ENCODE measurements at places on chromosomes 11 and 22. TPM values are rescaled to one million over a fixed set of nuclear protein-coding genes. Genes with fewer than 3 reads are reported as not detected.

MMP10 gene
- total RNA-seq = 0.33 TPM

MUC5B gene
- total RNA-seq = not detected

CASP1 gene
- total RNA-seq = 109 TPM

DNA sequence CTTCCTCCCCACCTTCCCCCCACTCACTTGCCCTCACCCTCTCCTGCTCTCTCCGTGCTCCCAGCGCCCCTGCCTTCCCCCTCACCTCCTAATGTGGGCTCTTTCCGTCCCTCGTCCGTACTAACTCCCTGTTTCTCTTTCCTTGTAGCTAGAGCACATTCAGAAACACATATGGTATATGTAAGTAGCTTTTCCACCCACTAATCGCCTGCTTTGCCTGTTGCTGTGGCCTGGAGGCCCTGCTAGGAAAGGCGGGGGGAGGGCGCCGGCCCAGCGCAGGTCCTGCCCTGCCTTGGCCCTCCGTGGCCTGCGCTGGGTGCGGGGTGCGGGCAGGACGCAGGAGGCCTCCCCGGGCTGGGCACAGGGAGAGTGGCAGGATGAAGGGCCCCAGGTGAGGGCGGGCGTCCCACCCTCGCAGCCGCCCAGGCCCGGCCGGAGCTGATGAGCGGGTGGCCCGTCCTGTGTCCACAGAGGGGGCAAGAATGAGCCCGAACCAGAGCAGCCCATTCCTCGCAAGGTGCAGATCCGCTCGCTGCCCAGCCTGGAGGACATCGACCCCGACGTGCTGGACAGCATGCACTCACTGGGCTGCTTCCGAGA is 41.7 kb downstream of the MOB2 start:
- no peak for DNase-seq

DNA sequence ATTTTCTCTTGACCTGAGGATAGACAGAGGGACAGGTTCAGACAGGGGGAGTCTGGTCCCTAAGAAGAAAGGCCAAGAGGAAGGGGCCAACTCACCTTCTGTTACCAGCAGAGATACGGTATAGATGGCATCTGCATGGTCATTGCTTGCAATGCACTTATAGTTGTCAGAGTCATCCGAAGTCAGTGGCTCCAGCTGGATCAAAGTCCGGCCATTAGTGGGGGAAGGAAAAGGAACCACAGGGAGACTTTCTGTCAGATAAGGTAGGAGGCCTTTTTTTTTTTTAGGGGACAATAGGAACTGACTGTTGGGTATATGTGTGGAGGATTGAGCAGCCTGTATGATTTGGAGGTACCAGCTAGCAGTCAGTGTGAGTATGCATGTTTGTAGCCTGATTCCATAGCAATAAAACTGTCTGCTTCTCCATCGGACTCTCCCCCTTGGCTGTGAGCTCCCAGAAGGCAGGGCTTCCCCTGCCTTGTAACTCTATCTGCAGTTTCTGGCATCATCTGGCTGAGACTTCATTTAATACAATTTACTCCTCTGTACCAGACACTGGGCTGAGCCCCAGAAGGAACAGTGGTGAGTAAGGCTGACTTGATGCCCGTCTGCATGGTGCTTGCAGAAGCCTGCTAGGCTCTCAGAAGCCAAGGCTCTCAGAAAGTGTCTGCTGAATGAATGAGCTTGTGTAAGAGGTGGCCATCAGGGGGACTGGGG is 5.7 kb downstream of the IGSF22 start:
- no peak for DNase-seq

DNA sequence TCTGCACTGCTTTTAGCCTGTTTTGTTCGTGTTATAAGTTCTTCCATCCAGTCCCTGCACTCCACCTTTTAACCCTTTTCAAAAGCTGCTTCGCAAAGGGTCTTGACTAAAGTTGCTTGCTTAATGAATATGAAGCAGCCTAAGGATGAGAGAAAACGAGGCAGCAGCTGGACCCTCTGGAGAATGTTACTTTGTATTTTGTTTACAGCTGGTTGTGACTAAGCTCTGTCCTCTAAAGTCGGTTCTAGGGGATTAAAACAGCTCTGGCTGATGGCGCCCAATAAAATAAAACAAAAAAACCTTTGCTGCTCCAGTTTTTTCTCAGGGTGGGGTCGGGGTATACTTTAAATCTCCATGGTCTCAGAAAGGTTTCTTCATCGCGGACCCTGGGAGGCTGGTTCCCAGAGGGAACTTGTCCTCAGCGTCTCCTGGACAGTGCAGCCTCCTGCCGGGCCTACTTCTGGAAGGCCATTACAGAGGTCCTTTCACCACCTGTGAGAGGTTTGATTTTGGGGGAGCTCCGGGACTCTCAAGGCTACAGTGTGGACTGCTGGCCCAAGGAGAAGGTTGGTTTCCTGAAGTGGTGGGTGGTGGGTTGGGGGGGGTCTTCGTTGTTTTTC is 836 bp upstream of the RBM4 start:
- no peak for DNase-seq

DNA sequence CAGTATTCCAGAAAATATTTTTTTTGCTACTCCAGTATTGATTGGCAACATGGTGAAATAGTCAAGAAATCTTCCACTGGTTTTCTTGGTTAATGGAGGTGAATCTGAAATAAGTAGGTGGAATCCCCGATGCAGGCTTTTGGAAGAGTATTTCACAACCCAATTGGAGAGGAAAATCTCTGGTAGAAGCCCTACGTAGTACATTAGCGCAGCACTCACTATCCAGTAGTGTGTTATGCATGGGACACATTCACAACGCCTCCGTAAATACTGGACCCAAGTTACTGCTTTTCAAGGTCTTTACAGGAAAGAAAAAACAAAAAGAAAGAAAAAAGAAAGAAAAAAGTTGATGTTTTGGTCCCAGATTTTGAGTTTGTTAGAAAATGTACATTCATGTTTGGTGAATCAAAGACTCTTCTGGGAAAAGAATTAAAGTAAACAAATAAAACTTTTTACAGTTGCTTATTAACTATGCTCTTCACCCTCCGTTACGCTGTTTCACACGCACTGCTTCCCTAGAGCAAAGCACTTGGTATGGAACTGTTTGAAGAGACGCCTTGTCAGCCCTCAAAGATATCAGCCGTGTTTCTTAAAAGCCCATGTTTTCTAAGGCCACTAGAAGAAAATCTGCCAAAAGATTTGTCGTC is 170.4 kb upstream of the CTSC start:
- no peak for DNase-seq

DNA sequence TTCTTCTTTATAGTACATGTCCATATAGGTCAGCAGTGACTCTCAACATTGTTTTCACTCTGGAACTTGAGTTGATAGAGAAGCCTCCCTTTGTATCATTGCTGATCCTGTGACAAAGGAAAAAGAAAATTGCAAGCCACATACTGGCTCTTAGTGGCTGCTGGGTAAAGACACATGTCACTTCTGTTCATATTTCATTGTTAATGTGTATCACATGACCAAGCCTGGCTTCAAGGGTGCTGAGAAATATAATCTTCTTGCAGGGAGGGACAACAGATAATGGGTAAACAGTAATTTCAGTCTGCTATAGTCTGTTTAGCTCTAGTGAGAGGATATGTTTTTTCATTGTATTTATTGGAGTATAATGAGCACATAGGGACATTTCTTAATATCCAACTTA is 173.3 kb downstream of the PGR start:
- DNase-seq = no peak

- DNase-seq = no peak
These were observed 50.2 kb downstream of the PITPNB start for GRCh38 chr22:27868732-27869282.

DNA sequence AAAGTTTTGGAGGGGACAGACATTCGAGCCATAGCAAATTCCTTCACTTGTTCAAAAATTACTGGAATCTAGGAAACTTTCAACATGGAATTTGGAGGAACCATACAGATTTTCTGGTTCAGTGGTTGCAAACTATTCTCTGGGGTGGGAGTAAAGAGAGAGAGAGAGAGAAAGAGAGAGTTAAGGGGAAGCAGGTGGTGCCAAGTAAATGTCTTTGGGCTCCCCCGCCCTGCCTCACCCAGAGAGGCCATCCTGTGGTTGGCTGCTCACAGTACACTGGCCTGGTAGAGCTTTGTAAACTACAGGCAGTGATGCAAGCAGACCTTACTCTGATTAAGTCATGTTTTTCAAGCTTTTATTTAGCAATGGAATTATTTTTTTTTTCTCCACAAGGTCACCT is 82.6 kb downstream of the ADAMTS15 start:
- DNase-seq = no peak

DNA sequence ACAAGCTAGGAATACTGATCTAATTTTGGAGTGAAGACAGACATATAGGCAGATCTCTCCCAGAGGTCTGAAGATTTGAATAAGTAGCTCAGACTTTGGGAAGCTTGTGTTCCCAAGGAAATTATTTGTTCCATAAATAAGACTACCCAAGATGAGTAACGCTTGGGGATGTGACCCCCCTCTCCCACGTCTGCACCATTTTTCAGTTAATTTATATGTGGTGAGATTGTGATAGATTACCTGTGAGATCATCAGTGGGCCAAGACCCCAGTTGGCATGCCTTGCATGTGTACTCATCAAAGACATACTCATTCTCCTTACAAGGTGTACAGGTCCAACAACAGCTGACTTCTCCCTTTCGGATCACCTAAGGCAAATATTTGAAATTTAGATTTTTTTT is 252.8 kb upstream of the CTSC start:
- DNase-seq = no peak

GRCh38 chr11:100855466-100856067 is 168.5 kb downstream of the ARHGAP42 start:
- DNase-seq = no peak

- no peak for DNase-seq
These were observed 20.7 kb downstream of the LINC01488 start for GRCh38 chr11:69501891-69502860.

MIOX gene
- 0.23 TPM for total RNA-seq

DNA sequence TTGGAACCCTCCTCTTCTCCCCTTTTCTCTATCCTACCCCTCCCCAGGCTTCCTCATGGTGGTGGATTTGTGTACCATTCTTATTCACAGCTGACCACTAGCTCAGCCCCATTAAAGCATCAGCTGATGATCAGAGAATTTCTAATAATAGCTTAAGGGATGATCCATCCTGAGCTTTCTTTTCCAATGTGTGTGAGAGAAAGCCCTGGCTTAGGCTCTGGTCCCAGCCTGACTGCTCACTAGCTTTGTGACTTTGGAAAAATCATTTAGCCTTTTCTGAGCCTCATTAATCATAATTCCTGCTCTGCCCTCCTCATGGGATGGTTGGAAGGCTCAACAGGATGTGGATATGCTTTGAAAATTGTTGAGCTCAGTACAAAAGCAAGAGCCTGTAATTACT is 26.3 kb upstream of the CCDC90B start:
- no peak for DNase-seq

RGL4 gene
- 15.5 TPM for total RNA-seq

C11orf21 gene
- 49.2 TPM for total RNA-seq

GAS2 gene
- total RNA-seq = 2.0 TPM

GRCh38 chr11:107123022-107123421 is 104.7 kb upstream of the GUCY1A2 start:
- DNase-seq = no peak

OR2AG2 gene
- total RNA-seq = not detected

TAF6L gene
- 25.0 TPM for total RNA-seq

- DNase-seq = no peak
These were observed 164.0 kb downstream of the MN1 start for GRCh38 chr22:27637604-27638003.

DNA sequence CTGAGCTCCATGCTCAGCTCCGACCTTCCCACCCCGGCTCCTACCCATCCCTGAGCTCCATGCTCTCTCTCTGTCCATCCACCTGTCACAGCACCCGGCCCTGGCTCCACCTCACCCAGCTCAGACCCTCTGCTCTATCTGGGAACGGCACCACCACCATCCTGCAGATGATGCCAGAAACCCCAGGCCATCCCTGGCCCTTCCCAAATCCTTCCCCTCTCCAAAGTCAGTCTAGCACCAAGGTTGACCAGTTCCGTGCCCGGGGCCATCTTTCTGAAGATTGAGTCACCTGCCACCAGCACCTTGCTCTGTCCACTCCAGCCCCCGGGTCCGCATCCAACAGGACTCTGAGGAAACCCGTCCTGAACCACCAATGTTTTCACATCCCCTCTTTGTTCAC is 969.6 kb downstream of the BRD1 start:
- DNase-seq = no peak

- DNase-seq = peak; percentile 58
These were observed 43.4 kb downstream of the CPT1A start for GRCh38 chr11:68798221-68798813.

- DNase-seq = no peak
These were observed 12.3 kb upstream of the SHANK3 start for GRCh38 chr22:50660306-50660705.

- peak; percentile 51 for DNase-seq
These were observed 6.0 kb upstream of the ACR start for GRCh38 chr22:50731811-50732624.

GRCh38 chr11:82815406-82815805 is 81.7 kb upstream of the FAM181B start:
- DNase-seq = no peak

GRCh38 chr11:30788849-30789248 is 202.7 kb upstream of the MPPED2 start:
- DNase-seq = no peak

- no peak for DNase-seq
These were observed 609.3 kb upstream of the CCDC90B start for GRCh38 chr11:83895516-83895915.

FAM118B gene
- total RNA-seq = 14.7 TPM

PRR14L gene
- total RNA-seq = 78.4 TPM
